ENCODE measurements at places on chromosomes 6 and 20. TPM values are rescaled to one million over a fixed set of nuclear protein-coding genes. Genes with fewer than 3 reads are reported as not detected.

The SAMD3 gene
- polyA plus RNA-seq = 7.1 TPM

The SPATA25 gene
- not detected for polyA plus RNA-seq

The CST7 gene
- polyA plus RNA-seq = 22.8 TPM

The TPBG gene
- polyA plus RNA-seq = not detected

The CLDN20 gene
- polyA plus RNA-seq = not detected

The LY6G6F gene
- polyA plus RNA-seq = 0.95 TPM

The POM121L2 gene
- polyA plus RNA-seq = not detected

The SYS1 gene
- polyA plus RNA-seq = 24.4 TPM

The LST1 gene
- 20.5 TPM for polyA plus RNA-seq

The PPP1R3G gene
- 0.23 TPM for polyA plus RNA-seq

The ME1 gene
- not detected for polyA plus RNA-seq

The HEY2 gene
- 0.30 TPM for polyA plus RNA-seq

The CNBD2 gene
- 6.3 TPM for polyA plus RNA-seq

The KIAA1755 gene
- not detected for polyA plus RNA-seq
